ENCODE measurements at places on chromosomes 4 and X.

- DNase-seq: no peak
Measured at GRCh38 chr4:82621251-82621650, 59.5 kb upstream of the TMEM150C start.

DNA sequence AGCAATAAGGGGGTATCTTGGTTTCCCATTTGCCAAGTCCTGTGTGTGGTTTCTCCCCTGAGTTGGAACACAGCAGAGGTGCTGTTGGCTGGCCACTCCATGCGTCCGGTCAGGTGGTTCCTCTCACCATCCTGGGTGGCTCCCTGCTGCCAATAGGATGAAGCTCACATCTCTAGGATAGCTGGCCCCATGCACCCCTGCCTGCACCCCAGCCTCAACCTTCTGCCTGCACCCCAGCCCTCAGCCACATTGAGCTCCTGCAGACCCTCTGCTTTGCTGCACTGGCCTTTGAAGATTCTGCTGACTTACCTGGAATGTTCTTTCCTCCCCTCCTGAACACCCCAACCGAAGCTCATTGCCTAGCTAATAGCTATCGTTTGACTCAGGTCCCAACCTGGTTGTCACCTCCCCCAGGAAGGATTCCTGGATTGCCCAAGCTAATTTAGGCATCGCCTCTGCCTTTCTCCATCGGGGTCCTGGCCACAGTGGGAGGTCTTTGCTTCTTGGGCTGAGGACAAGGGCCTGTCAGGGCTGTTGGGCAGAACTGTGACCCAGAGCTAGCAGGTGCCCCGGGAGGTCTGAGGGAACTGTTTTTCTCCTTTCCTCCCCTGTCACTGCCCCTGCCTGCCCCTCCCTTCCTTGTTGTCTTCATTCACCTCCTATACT, 36.6 kb upstream of the GRPEL1 start:
- no peak for DNase-seq

DNA sequence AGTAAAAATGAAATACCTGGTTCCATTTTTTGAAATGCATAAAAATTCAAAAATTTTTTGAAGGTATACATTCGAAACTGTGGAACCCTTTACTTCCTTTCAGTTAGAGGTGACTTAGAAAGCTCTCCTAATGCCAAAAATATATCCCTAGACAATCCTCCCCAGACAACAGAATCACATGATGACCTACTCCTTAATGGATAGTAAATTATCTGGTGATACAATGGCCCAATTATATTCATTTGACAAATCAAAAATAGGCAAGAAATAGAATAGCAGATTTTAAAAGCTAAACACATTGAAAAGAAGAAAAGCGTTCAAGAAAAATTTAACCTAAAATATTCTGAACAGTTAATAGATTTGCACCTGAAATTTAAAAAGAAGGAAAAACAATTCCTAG, 3.5 kb upstream of the UGT2A2 start:
- no peak for DNase-seq

DNA sequence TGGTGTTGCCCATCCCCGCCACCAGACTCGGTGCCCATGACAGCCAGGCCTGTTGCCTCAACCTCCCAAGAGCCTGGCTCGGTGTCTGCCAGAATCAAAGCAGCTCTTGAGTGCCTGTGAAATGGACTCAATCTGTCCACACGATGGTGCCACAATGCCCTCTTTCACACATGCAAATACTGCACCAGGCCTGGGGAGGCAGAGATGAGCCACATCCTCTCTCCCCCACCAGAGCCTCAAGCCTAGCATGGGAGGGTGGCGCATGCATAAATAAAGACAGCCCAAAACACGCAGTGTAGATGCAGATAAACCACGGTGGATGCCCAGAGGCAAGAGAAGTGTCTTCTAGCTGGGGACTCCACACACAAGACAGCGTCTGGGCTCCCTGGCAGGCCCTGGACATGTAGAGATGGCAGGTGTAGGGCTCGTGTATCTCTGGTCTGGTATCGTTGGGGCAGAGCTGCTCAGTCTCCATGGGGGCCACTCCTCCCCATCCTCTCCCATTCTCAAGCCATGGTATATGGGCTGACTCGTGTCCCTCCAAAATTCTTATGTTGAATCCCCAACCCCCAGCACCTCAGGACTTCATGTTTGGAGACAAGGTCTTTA, 65.6 kb downstream of the JAKMIP1 start:
- no peak for DNase-seq

- DNase-seq: no peak
Measured at GRCh38 chrX:137707348-137707747, 141.4 kb downstream of the ZIC3 start.

- DNase-seq: no peak
Measured at GRCh38 chr4:42262701-42263490, 110.4 kb upstream of the BEND4 start.

GRCh38 chr4:187413564-187414358, 581.8 kb upstream of the ZFP42 start:
- no peak for DNase-seq

- DNase-seq: no peak
Measured at GRCh38 chrX:37684426-37684825, 1.2 kb upstream of the XK start.

GRCh38 chr4:63155561-63155960, 1253.7 kb downstream of the TECRL start:
- DNase-seq: no peak

DNA sequence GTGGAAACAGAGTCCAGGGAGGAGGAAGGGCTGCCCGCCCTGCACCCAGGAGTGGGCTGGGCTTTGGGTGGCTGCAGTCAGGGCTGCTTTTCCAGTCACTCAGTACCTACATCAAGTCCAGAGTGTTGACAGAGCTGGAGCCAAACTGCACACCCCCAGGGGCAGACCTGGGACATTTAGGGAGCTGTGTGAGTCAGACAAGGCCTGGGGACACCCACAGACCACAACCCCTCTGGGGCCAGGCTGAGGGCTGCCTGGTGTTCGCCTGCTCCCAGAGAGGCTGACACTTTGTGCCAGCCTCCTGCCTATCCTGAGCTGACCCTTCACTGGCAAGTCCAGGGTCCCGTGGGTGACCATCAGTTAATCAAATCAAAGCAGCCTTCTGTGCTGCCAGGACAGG, 240.0 kb downstream of the BCOR start:
- DNase-seq: no peak

GRCh38 chr4:14659286-14659685, 343.0 kb upstream of the CPEB2 start:
- DNase-seq: no peak

DNA sequence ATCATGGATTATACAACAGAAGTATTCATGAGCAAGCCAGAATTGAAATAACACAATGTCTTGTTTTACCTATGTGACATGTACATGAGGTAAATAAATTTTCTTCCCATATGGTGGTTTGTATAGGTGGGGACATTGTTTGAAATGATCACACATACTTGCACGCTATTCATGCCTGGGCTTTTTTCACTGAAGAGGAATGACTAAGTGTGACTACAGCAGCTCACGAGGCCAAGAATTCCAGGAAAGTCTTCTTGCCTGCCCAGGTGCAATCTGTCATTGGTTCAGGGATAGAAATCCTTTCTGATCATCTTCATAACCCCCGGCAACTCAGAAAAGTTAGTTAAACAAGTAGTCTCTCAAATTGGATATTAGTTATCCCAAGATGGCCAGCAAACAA, 36.3 kb upstream of the AREG start:
- no peak for DNase-seq
